ENCODE measurements at places on chromosomes 2 and 18.

DNA sequence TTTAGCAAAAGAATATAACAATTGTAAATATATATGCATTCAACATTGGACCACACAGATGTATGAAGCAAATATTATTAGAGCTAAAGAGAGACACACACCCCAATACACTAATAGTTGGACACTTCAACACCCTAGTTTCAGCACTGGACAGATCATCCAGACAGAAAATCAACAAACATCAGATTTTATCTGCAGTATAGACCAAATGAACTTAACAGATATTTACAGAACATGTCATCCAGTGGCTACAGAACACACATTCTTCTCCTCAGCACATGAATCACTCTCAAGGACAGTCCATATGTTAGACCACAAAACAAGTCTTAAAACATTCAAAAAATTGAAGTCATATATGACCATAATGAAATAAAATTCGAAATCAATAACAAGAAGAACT, 22.1 kb upstream of the EVA1A start:
- no peak for DNase-seq

GRCh38 chr18:8381821-8382459, 227.3 kb upstream of the RAB12 start:
- no peak for DNase-seq

DNA sequence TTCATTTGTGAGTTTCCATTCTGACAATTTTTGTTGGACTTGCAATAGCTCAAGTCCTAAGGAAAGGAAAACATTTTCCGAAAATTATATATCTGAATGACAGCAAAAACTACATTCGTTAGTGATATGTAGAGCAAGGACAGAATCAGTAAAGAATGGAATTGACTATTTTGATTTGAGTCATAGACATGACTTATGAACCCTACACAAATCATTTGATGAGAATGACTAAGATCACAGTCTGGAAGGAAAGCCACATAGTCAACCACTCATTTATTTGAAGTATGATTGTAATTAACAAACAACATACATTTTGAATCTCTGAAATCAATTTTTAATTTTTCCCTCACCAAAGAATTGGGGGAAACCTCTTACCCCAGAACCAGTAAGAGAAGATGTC, 231.6 kb upstream of the CRIM1 start:
- no peak for DNase-seq

GRCh38 chr2:14536976-14537375, 95.5 kb upstream of the LRATD1 start:
- DNase-seq, result no peak

GRCh38 chr2:49162151-49162550, 7.8 kb upstream of the FSHR start:
- DNase-seq, result no peak

Measured in NCI-H1694 treated with DMSO at 0.1 percent for 48 hours (cell line).